ENCODE measurements at places on chromosomes 5 and 9. TPM values are rescaled to one million over a fixed set of nuclear protein-coding genes. Genes with fewer than 3 reads are reported as not detected.

The PCDHB4 gene
- 1.6 TPM for total RNA-seq

The PCDHGA5 gene
- 4.0 TPM for total RNA-seq

The GABBR2 gene
- 0.22 TPM for total RNA-seq

The HTR1A gene
- total RNA-seq: not detected

The RMRP gene
- total RNA-seq: not detected

The MARCOL gene
- total RNA-seq: not detected

The ADRA1B gene
- total RNA-seq: 3.4 TPM

The RABL6 gene
- total RNA-seq: 61.7 TPM
